ENCODE measurements at places on chromosomes 4 and X.
A peak's percentile ranks its signal among the peaks of the same experiment; 100 is the strongest.

GRCh38 chr4:103100691-103101090, 1.1 kb upstream of the BDH2 start:
- no peak for DNase-seq

GRCh38 chr4:26861434-26862186, 969 bp downstream of the STIM2 start:
- DNase-seq: peak; percentile 52

DNA sequence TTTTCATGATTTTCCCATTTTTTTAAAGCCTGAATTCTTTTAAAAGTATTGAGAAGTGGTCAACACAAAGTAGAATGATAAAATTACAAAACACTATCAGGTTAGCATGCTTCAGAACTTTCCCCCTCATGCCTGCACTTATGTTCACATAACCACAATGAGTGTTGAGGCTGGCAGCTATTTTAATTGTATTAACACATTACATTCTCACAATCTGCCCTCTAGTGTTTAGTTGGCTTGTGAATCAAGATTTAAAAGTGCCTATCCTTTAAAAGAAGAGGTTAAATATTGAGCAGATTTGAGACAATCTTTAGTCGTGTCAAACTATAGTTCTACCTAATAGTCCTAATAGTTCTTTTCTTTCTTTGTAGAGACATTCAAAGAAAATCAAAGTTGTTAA, 93.6 kb upstream of the NAP1L5 start:
- DNase-seq: no peak

DNA sequence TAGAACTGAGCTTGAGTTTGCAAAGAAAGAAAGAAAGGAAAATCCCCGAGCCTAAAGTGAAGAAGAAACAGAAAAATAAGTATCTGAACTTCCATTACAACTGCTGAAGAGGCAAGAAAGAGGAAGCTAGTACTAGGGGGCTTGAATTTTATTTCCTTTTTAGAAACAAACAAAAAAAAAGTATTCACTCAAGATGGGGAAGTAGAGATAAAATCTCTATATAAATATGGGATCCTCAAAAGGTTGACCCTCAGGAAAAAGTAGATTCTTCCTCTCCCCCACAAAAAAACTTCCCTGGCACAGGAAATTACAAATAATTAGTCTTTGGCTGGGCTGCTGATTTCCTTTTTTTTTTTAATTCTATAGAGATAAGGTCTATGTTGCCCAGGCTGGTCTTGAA, 16.0 kb downstream of the LRBA start:
- DNase-seq: no peak

DNA sequence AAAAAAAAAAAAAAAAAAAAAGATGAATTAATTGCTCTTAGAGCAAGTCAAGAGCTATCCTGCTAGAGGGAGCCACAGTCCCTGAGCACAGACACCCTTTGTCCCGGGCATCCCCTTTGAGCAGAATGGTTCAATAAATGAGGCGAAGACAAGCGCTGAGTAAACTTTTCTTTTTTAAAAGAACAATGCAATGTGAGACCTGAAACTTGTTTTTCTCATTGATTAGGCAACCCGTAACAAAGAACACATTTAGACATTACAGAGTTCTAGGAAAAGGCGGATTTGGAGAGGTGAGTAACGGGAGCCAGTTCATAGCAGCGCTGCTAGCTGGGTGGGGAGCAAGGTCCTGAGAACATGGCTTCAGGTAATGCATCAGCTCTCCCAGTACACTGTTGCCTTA, 46.1 kb downstream of the GRK4 start:
- DNase-seq: no peak

DNA sequence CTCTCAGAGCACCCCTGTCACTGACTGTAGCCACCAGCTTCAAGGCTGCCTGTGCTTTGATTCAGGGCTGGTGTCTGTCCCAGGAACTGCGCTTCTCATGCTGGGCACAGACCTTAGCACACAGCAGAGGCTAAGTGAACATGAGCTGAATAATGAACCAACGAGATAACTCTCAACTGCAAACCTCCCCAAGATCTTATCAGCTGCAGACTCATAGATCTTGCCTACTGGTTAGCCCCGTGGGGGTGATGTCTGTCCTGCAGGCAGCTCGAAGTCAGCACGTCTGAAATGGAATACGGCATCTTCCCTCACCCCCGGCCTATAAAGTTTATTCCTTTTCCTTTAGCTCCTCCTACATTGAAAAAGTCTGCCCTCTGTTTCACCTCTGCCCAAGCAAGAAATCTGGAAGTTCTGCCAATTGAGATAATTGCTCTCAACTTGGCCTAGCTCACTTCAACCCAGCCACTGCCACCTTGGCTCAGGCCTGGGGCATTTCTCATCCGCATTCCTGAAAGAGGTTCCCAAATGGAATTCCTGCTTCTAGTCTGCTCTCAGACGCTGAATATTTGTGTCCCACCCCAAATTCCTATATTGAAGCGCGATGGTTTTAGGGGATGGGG, 73.7 kb downstream of the GATB start:
- DNase-seq: no peak

- DNase-seq: no peak
Observed at GRCh38 chr4:109025471-109026076, 262.7 kb upstream of the ETNPPL start.

DNA sequence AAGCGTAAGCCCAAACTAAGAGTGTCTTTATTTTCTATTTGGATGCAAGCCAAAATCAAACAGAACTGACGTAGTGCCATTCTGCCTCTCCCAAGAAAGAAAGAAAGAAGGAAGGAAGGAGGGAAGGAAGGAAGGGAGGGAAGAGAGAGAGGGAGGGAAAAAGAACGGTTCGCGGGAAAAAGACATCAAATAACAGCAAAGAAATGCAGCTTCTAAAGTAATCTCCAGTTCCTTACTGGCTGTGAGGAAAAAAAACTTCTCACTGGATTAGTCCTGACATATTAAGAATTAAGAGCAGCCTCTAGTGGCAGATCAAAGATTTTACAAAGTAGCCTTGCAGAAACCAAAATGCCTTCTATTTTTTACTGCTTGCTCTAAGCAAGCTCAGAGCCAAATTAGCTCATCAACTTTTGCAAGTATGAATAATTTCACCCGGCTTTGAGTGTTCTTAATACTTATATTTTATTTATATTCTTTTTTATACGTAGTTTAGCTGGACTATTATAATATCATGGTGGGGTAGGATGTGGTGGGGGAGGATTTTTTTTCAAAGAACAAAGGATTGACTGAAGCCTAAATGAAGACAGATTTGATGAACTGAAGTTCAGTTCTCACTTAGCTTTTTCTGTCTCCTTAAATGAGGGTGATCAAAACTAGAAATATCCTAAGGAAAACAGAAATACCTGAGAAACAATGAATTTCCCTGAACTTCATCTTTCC, 36.6 kb downstream of the PITX2 start:
- DNase-seq: no peak

DNA sequence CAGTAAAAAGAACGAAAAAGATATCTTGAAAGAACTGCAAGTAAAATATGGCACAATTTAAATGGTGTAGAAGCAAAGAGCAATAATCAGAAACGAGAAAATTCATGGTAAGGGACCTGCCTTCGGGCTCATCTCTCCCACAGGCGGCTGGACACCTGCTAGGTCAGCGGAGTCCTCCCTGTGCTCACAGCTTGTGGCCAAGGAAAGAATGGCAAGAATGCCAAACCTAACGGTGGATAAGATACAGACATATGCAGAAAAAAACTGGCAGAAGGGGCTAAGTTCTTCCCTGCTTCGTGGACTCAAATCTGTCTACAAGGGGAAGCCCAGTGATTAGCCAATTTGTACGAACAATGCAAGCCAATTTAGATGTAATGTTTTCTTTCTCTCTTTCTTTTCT, 152.1 kb upstream of the VCX start:
- DNase-seq: no peak

GRCh38 chr4:84814094-84814750, 152.3 kb downstream of the WDFY3 start:
- DNase-seq: no peak
